ENCODE measurements at places on chromosomes 4 and X.

GRCh38 chr4:128424527-128425497 lies 137.2 kb upstream of the PGRMC2 start:
- no peak for DNase-seq

- no peak for DNase-seq
Measured at GRCh38 chr4:152380185-152380584, 155.7 kb downstream of the FBXW7 start.

- DNase-seq: no peak
Measured at GRCh38 chr4:137966504-137966903, 275.6 kb downstream of the SLC7A11 start.

GRCh38 chr4:117529401-117529800 lies 444.0 kb upstream of the TRAM1L1 start:
- no peak for DNase-seq

DNA sequence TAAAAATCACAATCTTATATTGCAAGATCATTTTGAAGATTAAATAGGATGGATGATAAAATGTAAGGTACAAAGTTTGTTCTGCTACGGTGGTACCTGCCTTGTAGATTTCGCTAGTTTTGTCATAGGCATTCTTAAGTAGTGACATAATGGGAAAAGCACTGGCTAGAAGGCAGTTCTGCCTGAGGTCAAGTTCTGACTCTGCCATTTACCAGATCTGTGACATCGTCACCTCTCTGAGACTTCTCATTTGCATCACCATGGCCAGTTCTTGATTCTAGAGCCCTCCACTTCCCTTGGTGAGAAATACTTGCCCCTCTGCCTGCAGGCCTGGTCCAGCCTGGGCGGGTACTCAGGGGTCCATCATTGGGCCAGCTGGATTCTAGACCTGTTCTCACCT lies 85.2 kb downstream of the HS3ST1 start:
- DNase-seq: no peak

GRCh38 chr4:108055787-108056186 lies 66.1 kb downstream of the HADH start:
- no peak for DNase-seq

- DNase-seq: peak; percentile 28
Measured at GRCh38 chr4:154004507-154005170, 215.8 kb upstream of the SFRP2 start.

DNA sequence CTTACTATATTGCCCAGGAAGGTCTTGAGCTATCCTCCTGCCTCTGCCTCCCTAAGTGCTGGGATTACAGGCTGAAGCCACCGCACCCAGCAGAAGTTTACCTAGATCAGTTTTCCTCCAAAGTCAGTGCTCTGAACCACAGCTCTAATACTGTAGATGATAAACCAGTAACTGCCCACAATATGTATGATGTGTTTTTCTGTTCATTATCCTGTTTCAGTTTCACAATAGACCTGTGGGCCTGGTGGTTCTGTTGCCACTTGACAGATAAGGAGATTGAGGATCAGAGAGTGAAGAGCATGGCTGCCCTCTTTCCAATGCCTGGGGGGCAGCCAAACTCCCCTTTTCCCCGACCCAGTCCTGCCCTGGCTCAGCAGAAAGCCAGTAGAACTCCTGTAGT lies 87.0 kb downstream of the EFNB1 start:
- no peak for DNase-seq

GRCh38 chr4:161926033-161926828 lies 237.6 kb downstream of the FSTL5 start:
- DNase-seq: no peak

DNA sequence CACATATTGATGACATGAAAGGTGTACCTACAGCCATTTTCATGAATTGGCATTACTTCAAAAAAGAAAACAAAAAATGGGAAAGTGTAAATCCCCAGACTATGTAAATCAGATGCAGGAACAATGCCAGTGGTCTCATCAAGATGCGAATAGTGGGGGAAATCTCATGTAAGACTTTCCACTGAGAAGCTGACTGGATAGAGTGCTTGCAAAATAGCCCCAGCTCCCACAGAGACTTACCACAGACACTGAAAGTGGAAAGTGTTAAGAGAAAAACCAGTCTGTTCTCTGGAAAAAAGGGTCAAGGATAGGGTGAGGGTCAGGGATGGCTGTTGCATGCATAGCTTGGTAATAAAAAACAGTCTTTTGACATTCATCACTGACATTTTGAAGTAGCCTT lies 73.2 kb upstream of the ARMCX2 start:
- DNase-seq: no peak

DNA sequence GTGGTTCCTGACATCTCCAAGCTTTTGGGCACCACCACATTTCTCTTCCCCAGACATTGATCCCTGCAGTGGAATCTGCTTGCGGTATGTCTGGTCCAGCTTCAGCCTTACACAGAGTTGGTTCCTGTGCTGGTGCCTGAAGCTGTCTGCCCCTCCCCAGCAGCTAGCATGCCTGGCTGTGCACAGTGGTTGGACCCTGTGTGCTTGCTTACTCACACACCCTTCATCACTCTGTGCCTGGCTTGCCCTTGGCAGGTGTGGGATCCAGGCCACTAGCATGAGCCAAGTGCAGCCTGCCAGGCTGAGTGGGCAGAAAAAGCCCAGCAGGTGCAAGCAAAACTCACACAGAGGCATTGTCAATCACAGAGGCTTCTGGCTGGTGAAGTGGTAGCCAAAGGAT lies 473.8 kb downstream of the ACTRT1 start:
- DNase-seq: no peak

DNA sequence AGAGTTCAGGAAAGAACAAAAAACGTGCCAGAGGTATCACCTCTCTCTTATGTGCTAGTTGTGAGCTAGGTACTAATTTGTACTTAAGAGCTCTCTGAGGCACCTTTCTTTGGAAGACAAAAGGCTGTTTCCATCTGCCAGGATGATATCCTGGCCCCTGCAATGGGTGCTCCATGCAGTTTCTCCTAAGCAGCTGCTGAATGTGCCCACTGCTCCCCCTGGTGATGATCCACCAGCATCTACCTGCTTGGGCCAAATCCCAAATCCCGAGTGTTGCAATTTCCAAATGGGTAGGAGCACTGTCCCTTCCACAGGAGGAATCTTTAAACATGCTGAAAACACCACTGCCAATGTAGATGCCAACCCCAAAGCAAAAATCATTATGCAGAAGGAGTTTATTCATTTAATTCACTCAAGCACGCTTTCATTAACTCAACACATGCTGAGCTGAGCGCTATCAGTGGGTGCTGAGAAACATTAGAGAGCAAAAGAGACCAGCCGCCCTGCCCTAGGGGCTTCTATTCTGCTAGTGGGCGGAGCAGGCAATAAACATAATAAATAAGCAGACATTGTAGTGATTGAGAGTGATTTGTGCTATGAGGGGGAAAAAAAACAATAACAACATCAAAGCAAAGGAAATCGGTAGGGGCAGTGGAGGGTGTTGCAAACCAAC lies 69.6 kb upstream of the C4orf50 start:
- DNase-seq: no peak

DNA sequence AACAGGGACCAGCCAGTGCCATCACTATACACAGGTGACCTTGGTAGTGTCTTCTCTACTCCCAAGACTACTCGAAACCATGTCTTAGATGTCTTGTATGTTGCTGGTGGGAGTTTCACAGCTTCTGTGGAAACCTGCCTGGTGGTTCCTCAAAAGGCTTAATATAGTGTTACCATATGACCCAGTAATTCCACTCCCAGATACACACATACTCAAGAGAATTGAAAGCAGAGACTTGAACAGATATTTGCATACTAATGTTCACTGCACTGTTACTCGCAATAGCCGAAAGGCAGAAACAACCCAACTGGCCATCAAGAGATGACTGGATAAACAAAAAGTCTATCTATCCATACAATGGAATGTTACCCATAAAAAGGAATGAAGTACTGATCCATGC lies 3.1 kb downstream of the TFDP3 start:
- no peak for DNase-seq

GRCh38 chr4:89230271-89230670 lies 77.3 kb downstream of the GPRIN3 start:
- DNase-seq: no peak

- DNase-seq: no peak
Measured at GRCh38 chr4:126242679-126243390, 928.1 kb downstream of the FAT4 start.

DNA sequence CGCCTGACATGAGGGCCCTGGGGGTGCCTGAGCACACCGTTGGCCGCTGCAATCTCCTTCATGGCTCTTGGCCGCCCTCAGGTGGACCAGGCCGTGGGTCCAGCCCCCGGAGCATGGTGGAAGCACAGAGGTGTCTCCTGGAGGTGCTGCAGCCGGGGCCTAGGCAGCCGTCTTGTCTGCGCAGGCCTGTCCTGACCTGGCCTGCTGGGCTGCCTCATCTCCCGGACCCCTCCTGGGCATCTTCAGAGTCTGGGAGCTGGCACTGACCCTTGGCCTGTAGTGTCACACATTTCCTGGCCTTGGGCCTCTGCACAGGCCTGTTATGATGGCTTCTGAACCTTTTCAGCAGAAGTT lies 20.9 kb downstream of the UVSSA start:
- DNase-seq: no peak

GRCh38 chr4:88291003-88291402 lies 6.6 kb upstream of the PPM1K start:
- DNase-seq: no peak

GRCh38 chr4:184514121-184514988 lies 40.0 kb upstream of the IRF2 start:
- peak; percentile 64 for DNase-seq

DNA sequence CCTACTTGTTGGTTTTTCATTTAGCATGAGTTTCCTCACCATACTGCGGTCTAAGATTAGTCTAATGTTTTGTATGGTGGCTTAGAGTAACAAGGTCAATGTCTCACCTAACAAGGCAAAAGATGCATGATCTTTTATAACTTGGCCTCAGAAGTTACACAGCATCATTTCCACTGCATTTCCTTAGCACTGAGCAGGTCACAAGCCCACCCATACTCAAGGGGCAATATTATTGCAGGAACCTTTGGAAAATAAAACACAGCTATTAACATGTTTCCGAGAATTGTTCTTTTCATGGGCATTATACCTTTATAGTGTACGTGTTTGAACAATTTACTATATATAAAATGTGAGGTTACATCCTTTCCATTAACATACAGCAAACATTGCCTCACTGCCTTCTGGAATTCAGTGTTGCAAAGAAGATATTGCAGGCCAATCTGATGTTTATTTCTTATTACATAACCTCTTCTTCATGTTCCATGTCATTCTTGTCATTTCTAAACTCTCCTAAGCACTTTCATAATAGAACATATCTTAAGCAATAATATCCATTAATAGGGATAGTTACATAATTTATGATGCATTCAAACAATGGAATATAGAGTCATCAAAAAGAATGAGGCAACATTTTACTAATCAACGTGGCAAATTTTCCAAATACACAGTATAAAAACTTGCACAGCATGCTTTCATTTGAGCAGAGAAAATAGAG lies 153.8 kb downstream of the AREG start:
- DNase-seq: no peak

GRCh38 chr4:60134099-60134498 lies 1066.0 kb upstream of the ADGRL3 start:
- DNase-seq: no peak

- DNase-seq: no peak
Measured at GRCh38 chr4:38002451-38003071, 42.4 kb downstream of the PTTG2 start.

DNA sequence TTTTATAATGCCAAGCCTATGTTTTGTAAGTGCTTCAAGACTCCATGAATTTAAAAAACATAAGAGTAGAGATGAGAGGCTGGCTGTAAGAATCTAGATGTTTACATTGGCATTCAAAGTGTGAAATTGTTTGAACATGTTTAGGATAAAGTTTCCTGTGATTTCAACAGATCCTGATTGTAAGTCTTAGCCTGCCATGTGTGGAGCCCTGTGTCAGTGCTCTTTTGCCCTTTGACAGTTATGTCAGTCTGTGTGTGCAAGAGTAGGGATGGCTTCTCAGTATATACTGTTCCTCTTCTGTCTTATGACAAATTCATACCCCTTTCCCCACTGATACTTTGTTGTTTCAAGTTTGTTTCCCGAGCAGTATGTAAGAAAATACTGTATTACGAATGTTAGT lies 68.2 kb downstream of the USP9X start:
- no peak for DNase-seq

DNA sequence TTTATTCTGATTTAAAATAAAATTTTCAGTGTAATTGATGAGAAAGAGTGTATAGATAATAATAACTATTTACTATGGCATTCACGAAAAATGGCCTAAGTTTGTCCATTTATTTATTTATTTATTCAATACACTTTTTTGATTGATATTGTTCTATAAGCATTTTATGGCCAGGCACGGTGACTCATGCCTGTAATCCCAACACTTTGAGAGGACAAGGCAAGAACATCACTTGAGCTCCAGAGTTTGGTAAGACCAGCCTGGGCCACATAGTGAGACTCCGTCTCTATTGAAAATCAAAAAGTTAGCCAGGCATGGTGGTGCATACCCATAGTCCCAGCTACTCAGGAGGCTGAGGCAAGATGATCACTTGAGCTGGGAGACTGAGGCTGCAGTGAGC lies 25.7 kb downstream of the GASK1B start:
- no peak for DNase-seq

GRCh38 chr4:23234018-23234417 lies 541.3 kb downstream of the GBA3 start:
- no peak for DNase-seq

- no peak for DNase-seq
Measured at GRCh38 chr4:84569009-84569408, 13.9 kb upstream of the CDS1 start.

- no peak for DNase-seq
Measured at GRCh38 chr4:185278716-185279115, 69.3 kb downstream of the SNX25 start.

GRCh38 chr4:116118221-116118620 lies 967.2 kb downstream of the TRAM1L1 start:
- no peak for DNase-seq

DNA sequence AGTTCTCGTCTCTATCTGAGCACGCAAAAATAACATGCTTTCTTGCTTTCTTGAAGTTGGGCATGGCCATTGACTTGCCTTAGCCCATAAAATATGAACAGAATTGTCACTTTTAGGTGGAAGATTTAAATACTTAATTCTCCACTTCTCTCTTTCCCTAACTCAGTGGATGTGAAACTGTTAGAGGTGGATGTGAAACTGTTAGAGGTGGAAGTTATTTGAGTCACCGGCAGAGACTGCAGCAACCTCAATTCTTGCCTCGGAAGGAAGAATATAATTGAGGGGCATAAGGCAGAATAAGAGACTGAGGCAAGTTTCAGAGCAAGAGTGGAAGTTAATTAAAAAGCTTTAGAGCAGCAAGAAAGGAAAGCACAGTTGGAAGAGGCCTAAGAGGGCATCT lies 2.8 kb upstream of the PARM1 start:
- no peak for DNase-seq

DNA sequence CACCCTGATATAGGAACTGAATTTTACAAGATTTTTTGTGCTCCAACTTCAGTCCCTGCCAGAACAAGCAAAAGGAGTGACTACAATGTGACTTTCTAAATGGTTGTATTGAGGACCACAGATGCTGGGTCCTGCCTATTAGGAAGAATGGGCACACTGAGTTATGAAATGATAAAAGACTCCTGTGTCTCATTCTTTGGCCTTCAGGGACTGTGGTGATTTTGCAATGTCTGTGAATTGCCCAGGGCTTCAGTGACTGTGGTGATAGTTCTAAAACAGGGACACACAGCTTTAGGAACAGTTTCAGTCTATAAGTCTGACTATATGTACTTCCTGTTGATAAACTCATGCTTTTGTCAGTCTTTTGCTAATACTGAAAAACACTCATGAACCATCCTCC lies 210.2 kb downstream of the DMD start:
- DNase-seq: no peak

GRCh38 chr4:53100501-53101190 lies 238.5 kb downstream of the RASL11B start:
- no peak for DNase-seq
